ENCODE measurements at places on chromosomes 4 and X.

DNA sequence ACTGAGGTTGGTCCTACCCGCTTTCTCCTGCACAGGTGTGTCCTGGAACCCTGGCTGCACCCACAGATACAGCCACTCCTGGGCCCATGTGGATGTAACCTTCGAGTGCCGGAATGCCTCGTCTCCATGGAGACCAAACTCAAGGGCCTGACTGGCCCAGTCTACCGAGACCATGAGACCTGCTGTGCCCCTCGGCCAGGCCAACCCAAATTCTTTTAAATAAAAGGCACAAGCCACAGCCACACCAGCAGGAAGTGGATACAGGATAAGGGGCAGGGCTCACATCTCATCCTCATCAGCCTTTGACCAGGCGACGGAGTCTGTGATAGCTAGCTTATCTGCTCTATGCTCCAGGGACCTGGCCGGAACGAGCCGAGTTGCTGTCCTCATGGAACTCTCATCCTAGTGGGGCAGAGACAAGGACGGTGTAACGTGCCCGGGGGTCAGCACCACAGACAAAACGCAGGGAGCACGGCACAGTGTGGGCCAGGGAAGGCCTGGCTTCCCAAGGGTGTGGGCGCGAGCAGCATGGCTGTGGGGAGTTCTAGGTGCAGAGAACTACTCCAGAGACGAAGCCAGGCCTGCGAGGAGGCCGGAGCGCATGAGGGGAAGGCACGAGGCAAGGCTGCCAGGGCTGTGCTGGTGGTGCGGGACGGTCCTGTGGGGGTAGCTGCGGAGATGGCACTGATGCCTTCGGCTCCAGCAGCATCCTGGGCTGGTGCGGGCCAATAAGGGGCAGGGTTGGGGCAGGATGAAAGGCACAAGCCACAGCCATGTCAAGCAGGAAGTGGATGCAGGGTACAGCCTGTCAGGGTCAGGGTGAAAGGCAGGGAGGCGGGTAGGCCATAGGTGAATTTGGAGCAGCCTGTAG lies 22.7 kb downstream of the NOP14 start:
- peak; percentile 16 for DNase-seq

- no peak for DNase-seq
Measured at GRCh38 chr4:106875340-106875739, 160.8 kb downstream of the DKK2 start.

DNA sequence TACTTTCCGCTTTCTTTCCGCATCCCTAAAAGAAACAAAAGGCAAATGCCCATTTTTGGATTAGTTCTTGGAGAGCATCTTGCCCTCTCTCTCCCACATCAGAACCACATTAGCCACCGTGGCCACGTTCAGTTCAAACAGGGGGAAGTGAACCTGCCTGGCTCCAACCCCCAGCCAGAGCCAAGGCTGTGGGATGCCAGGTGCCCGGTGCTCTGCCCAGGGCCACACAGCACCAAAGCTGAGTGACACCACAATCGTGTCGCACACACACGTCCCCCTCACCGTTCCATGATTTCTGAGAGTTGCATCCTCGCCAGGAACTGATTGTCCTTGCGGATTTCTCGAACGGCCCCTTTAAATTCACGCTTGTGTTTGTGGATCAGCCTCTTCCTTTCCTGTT lies 24.3 kb downstream of the NOP14 start:
- no peak for DNase-seq

- DNase-seq: no peak
Measured at GRCh38 chr4:41719417-41719816, 29.1 kb downstream of the PHOX2B start.

DNA sequence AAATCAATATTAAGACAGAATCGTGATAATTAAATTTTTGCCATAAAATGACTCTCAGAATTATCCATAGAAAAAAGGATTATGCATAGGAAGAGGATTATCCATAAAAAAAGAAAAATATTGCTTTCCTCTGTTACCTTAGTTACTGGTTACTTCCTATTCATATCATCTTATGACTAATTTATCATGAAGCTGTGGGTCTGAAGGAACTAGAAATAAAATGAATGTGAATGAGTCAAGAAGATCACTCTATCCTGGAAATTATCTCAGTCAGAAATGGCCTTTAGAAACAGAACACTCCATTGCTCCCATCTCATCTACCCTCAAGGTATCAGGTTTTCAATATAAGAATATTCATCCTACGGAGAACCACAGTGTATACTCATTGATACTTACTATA lies 19.4 kb downstream of the RPS6KA6 start:
- DNase-seq: no peak

DNA sequence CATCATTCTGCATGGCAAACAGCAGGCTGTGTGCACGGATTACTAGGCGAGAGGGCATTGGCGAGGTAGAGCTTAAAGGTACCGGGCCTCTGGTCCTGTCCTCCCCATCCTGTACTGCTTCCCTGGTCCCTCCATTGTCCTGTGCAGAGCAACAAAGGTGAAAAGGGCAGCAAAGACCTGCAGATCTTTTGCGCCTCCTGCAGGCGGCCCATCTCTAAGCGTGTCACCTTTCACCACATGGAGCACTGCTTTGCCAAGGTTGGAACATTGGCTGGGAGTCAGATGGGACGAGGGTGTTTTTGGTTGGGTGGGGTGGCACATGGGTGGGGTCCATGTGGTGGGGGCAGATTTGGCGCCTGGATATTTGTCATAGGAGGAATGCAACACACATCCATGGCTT lies 64.7 kb upstream of the UXT start:
- DNase-seq: no peak

DNA sequence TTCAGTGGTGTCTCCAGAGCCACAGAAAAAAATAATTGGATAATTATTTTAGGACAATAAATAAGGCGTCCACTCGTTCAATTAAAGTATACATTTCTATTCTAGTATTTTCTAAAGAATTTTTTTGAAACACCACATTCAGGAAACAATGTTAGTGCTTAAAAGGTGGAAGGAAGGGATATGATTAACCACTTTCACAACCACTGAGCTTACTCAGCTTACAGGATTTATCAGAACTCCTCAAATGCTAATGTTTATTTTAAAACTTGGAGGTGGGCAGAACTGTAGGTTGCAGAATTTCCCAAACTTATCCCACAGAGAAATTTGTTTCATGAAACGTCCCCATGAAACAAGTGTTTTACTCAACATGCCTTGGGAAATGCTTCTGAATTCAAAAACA lies 54.3 kb upstream of the MAGEB2 start:
- no peak for DNase-seq

DNA sequence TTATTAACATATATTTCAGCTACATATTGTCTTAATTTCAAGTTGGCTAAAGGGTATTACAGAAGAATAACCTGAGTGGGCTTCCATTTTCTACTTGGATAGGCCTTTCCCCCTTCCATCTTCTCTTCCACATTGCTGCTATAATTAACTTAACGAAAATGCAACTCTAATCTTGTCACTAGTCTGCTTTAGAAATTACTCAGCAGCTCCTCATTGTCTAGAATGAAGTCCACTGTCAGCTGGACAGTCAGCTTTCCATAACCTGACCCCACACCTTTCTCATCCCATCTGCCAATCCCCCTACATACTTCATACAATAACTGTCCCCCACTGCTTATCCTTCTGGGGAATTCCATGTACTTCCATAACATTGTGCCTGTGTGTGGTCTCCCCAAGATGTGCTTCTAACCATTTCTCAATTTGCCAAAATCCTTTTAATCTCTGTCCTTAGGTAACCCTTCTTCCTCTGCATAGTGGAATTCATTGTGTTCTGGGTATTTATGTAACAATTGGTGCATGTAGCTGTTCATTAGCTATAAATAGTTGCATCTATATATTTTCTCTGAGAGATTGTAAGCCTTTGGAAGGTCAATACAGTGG lies 4.8 kb downstream of the MND1 start:
- no peak for DNase-seq

GRCh38 chrX:47595716-47596251 lies 13.5 kb downstream of the TIMP1 start:
- DNase-seq: no peak

GRCh38 chr4:89290727-89291516 lies 16.7 kb downstream of the GPRIN3 start:
- no peak for DNase-seq

- DNase-seq: no peak
Measured at GRCh38 chr4:69744157-69744478, 16.3 kb downstream of the SULT1B1 start.

- DNase-seq: no peak
Measured at GRCh38 chrX:66872771-66873170, 233.9 kb upstream of the EDA2R start.

GRCh38 chr4:61462451-61463326 lies 262.6 kb downstream of the ADGRL3 start:
- no peak for DNase-seq

- no peak for DNase-seq
Measured at GRCh38 chr4:7032596-7032995, 10.6 kb upstream of the TADA2B start.

- DNase-seq: no peak
Measured at GRCh38 chr4:108044951-108045686, 55.4 kb downstream of the HADH start.

DNA sequence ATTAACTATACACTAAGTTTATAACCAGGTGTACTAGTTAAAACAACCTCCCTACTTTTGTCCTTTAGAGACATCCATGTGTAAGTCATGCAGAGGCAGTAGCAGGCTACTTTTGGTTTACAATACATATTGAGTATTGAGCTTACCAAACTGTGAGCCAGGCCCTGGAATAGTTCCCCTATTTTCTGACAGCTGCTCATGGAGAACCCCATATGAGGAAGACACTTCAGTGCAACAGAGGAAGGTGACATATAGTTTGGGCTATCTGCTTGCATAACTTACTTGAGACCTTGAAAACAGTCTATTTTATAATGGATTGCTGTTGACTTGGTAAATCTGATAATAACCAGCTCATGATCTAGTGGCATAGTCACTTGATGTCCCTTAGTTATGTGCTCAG lies 190.5 kb downstream of the SH3BGRL start:
- no peak for DNase-seq

DNA sequence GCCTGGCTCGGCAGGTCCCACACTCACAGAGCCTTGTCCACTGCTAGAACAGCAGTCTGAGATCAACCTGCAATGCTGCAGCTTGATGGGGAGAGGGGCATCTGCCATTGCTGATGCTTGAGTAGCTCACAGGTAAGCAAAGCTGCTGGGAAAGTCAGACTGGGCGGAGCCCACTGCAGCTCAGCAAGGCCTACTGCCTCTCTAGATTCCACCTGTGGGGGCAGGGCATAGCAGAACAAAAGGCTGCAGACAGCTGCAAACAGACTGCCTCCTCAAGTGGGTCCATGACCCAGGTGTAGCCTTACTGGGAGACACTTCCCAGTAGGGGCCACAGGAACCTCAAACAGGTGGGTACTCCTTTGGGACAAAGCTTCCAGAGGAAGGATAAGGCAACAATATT lies 110.6 kb upstream of the ADAMTS3 start:
- no peak for DNase-seq

GRCh38 chr4:137705171-137705783 lies 173.0 kb upstream of the PCDH18 start:
- no peak for DNase-seq

GRCh38 chrX:153935326-153935851 lies 552 bp upstream of the NAA10 start:
- DNase-seq: no peak

DNA sequence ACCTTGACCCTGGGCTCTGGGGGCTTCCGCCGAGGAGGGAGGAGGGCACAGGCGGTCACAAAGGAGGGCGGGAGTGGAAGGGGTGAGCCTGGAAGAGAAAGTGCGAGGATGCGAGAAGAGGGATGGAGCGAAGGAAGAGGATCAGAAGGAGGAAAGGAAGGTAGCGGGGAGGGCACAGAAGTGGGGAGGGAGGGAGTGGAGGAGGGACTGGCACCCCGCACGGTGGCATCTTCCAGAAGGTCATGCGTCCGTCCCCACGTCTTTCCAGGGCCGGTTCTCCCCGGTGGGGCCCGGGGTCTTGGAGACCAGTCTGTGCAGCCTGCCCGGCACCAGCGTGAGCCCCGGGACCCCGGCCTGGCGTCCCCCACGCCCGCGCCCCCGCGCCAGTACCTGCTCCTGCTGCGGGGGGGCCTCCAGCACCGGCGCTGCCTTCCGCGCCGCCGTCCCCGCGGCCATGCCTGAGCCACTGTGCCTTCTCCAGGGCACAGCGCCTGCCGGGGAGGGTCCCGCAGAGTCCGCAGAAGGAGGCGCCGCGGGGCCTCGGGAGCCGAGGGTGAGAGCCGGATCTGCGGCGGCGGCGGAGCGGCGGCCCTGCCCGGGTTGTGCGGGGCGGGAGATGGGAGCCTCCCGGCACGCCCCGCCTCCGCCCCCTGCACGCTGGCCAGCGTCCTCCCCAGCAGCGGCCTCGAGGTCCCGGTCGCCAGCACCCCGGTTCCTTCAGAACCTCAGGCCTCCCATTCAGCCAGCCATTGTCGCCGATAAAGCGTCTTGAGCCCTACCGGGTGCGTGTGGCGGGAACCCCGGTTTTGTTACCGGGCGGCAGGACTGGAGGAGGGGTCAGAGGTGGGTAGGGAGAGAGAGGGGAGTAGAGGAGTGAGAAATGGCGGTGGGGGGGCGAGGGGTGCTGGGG lies at the start of gene RNF175:
TSS of gene RNF175 (minus strand) at position 618 of the 910 bp plus-strand sequence. CDS start at position 456, 162 bp downstream.
- DNase-seq: peak; percentile 55

- no peak for DNase-seq
Measured at GRCh38 chr4:44257461-44257860, 191.1 kb downstream of the KCTD8 start.

GRCh38 chrX:71910643-71910985 lies at the start of gene NHSL2:
NHSL2 (plus strand) TSS chrX:71910845.
- DNase-seq: peak; percentile 24

GRCh38 chrX:10649265-10649664 lies 28.9 kb upstream of the MID1 start:
- no peak for DNase-seq

DNA sequence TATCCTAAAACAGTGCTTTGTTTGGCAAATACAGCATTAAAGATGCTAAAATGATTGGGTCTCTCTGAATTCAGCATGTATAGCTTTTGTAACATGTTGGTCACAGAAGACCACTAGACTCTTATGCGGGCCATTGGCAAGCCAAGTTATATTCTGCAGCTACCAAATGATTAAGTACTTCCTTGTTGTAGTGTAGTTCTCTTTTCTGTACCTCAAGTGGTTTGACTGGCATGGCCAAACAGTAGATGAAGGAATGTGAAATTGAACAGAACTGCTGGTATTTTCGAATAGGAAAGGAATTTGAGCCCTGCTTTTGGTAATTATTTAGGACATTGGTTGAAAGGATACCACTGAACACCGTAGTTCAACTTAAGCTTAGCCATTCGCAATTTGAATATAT lies 193.9 kb upstream of the GPC4 start:
- DNase-seq: no peak

- no peak for DNase-seq
Measured at GRCh38 chrX:22383988-22384387, 111.3 kb downstream of the CBLL2 start.

DNA sequence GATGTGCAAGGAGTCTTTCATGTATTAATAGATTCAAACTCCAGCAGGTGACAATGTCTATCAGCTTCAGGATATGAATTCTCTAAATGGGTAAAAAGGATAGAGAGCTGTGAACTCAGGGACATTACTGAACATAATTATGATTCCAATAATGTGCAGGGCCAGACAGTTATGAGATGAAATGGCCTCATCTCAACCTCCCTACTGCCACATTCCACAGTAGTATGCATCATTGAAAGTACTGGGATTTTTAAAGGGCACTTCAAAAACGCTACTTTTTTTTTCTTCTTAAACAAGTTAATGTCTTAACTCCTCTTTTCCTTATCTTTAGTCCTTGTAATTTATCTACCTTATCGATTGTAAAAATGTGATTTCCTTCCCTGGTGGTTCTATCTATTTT lies 202.0 kb downstream of the APBB2 start:
- no peak for DNase-seq

Measured in mesothelial cell of epicardium (in vitro differentiated cells).